ENCODE measurements at places on chromosomes 16 and 17.

GRCh38 chr16:11979013-11979672 lies 2.6 kb downstream of the SNX29 start:
- no peak for DNase-seq

- peak; percentile 75 for DNase-seq
These were observed 806 bp upstream of the CYB561 start for GRCh38 chr17:63446753-63447470.

DNA sequence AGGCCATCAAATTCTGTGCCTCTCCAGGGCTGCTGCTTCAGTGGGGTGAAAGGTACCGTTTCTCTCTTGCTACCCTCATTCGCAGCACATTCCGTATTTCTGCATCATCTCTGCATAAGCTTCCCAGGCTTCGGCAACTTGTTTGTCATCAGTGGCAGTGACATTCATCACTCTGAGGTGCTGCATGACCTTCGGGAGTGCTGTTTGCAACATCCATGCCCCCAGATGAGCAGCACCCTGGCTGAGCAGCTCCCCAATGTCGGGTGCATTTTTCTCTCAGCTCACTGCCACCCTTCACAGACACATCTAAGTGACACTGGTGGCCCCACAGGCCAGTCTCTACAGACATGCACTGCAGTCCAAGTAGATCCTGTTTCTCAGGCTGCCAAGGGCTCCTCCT lies 3.8 kb downstream of the CREBBP start:
- no peak for DNase-seq

DNA sequence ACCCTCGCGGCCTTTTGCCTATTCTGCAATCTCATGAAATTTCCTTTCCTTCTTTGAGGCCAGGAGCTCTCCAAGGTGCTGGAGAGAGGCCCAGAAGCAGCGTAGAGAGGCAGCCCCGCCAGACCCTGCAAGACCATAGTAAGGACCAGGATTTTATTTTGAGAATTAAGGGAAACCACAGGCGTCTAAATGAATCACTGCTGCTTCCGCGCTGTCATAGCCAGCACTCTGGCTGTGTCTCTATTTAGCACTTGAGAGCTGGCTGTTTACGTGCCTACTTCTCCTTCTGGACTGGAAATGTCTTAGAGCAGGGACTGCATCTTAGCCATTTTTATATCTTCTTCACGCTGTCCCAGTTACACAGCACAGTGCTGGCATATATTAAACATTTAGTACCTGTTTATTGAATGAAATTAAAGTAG lies 37.6 kb upstream of the PIRT start:
- no peak for DNase-seq

DNA sequence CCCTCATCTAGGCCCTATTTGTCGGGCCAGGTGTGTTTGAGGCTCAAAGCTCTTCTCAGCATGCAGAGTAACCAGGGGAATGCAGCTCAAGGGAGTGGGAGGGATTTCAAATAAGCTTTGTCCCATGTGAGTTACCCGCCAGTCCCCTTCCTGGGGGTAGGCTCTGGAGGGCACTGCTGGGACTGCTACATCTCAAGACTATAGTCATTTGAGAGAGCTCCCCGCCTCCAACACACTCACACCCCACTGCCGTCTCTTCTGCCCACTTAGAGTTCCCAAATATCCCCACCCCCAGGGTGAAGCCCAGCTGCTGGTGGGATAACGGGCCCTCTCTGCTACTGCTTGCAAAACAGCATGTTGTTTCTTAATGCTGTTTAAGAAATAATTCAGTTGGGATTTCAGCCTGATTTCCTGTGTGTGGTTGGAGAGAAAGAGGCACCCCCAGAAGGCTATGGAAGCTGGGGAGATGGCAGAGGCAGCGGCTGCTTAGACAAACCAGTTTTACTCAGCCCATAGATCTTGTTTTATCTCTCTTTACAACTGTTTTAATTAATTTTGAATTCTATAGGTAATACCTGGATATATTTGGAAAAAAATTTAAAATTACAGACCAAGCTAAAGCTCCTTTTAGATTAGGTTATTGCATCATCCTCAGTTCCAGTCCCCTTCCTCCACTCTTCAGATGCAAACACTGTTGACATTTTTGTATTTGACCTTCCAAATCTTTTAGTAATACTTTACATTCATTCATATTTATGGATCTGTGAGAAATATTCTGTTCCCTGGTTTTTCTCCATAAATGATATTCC lies 4.1 kb upstream of the MPO start:
- DNase-seq = no peak

DNA sequence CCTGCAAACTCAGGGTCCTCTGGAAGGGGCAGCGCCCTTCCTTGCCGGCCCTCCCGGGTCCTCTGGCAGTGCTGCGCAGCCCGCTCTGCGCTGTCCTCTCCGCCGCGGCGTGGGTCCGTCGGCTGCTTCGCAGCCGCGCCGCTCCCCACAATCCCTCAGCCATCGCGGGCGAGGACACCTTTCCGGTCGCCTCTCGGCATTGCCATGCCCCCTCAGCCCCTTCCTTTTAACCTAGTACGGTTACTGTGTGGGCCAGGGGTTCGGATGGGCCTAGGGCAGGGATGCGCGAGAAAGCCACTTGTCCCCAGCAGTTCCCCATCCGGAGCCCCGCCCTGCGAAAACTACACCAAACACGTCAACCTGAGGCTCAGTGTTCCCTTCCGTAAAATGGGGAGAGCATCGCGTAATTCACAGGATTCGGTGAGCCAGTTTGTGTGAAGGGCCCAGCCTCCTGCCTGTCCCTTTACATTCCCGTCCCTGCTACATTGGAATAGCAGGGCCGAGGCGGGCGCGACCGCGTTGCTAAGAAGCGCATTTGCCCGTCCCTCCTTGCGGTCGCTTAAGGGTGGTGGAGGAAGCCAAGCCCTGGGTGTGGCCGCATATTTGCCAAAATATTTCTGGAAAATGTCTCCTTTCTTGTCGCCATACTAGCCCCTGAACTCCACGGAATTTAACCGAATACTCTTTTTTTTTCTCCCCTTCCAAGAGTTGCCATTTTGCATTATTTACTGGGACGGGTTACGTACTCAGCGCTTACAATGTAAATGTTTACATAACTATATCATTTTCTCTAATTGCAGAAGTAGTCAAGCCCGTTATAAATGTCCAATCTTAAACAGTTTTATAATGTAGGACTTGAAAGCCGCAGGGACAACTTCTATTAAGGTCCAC lies 13.2 kb downstream of the COPZ2 start:
- peak; percentile 45 for DNase-seq

DNA sequence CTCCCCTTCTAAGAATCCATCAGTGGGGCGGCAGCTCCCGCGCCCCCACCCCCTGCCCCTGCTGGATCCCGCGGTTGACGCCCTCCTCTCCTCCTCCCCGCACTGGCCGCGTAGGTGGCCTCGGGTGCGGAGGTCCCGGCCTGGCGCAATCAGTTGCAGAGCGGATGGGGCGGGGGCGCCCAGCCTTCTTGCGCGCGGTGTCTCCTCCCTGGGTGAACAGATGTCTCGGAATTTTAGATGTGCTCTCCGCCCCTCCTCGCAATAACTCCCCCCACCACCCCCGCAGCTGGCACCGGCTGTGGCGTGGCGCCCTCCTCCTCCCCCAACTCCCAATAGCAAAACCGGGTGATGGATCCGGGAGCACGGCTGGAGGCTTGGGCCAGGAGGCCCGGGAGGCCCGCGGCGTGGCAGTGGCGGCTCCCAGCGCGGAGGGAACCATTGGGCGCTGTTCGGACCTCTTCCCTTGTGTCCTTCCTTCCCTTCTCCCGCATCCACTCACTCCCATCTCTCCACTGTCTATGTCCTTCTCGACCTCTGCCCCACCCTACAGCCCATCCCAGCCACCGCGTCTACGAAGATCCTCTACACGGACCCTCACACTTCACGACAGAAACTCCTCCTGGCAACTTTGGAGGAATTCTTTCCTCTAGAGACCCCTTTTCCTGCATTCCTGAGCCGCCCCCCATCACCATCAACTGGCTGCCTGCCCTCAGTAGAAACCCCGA lies 11.0 kb downstream of the NEUROD2 start:
- DNase-seq = no peak

- DNase-seq = no peak
These were observed 19.2 kb downstream of the RAI1 start for GRCh38 chr17:17700251-17700969.

GRCh38 chr16:61936522-61936921 lies 99.7 kb downstream of the CDH8 start:
- no peak for DNase-seq

DNA sequence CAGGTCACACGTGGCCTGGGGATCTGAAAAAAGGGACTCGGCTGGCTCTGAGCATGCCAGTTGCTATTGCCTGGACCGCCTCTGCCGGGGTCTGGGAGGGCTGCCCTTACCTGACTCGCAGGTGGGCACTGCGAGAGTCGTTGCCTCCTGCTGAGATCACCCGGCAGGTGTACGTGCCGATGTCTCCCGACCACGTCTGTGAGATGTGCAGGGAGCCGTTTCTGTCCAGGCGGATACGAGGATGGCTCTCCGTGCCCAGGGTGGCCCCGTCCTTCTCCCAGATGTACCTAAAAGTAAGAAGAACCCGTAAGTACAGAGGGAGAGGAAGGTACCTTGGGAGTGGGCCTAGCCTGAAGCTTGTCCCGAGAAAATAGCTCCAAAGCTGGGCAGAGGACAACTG lies 112.0 kb upstream of the CDC42EP4 start:
- no peak for DNase-seq

All from tibial artery (tissue), 4 donors.